Activated T-helper 1 cell treated with anti-CD3 and anti-CD28 coated beads, Interleukin-2, amount 50 U/mL, for 16 hours (primary cell): ENCODE measurements at places on chromosomes 4 and X.

DNA sequence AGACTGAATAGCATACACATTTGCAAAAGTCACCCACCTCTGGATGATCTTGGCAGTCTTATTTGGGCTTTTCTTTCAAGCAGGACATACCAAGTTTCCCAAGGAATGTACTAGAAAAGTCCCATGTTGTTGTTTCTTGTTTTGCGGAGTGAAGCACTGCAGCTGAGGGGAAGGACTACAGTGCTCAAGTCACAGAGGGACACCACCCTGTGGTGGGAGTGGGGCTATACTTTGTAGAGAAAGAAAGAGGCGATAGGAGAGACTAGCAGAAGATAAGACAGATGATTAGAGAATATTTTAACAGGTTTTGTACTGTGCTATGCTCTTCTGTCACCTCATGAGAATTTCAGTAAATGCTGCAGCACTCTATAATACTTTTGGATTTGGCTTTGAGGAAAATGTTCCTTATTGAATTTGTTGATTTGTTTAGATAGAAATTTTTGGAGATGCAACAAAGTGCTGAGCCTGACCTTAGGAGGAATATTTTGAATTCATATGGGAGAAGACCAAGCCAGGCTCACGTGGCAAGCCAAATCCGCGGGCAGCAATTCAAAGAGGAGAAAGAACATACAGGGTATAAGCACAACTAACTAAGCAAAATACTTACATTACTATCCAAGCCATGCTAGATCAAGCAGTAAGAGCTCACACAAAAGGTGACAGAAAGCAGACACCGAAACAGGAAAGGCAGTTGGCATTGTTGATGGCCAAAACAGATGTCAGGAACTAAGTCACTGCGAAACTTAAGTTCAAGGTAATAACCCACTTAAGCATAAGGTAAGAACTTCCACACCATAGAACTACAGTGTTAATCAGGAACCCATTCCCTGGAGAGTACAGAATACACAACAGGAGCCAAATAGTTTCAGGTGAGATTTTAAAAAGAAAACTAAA lies 280.3 kb upstream of the INTU start:
- no peak for DNase-seq

GRCh38 chr4:128558896-128559679 lies 250.4 kb upstream of the JADE1 start:
- DNase-seq, result no peak

- no peak for DNase-seq
These were observed 95.8 kb downstream of the HMX1 start for GRCh38 chr4:8775751-8776355.

- no peak for DNase-seq
These were observed 39.6 kb downstream of the PDLIM5 start for GRCh38 chr4:94491322-94491721.

DNA sequence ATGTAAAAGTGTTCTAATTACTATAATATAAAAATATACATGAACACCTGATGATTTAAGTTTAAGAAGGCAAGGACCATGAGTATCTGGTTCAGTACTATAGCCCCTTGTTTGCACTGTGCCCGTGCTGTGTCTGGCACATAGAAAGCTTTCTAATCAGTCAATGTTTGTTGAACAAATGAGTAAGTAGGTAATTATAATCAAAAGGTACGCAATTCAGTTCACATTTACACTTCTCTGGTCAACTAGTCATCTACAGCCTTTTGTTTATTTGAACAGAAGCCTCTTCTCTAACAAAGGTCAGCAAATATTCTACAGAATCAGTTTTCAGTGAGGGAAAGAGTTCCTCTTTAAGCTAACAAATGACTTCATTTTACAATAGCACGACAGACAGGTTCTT lies 523.3 kb downstream of the SMARCA1 start:
- no peak for DNase-seq

DNA sequence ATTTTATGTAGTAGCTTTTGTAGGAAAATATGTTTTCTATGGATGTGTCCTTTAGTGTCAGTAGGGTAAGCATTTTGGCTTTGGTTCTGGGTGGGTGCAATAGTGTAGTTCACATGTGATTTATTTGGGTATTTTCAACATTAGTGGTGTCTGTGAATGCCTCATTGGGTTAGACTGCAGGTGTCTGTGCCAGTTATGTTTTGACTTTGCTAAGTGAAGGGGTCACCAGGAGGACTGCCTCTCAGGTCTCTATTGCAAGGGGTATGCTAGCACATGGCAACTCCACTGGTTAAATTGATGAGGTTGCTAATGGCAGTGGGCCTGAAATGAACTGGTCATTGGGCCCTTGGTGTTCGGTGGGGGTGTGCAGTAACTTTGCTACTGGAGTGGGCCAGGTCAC lies 467.1 kb downstream of the NAF1 start:
- DNase-seq, result no peak

DNA sequence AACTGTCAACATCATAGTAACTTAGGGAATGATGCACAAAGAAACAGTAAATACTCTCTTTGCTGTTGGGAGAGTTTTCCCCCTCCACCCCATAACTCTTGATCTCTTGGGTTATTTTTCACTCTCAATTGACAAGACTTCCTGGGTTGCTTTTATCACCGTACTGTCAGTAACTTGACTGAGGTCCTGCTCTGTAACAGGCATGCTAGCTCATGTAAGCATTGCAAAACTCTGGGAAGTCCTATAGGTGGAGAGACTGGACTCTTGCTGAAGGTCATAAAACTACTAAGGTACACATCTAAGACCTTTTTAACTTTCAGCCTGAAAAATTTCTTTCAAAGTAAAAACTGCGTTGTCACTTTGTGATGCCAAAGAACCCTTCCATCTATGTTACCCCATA lies 10.9 kb downstream of the SHROOM3 start:
- DNase-seq, result no peak

DNA sequence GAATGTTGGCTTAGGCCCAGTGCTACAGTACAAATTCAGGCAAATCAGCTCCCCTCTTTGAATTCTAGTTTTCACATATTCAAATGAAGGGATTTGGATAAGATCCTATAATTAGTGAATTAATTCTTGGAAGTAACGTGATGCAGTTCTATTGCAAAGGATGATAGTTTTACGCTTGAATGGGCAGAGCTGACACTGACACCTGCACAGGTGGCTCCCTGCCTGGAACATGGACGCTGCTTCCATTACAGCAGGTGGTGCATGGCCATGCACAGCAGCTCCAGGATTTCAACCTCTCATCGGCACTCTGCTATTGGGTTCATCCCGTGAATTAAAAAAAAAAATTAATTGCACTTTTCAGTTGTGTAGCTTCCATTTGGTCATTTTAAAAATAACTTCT lies 28.4 kb upstream of the RPS6KA6 start:
- no peak for DNase-seq

DNA sequence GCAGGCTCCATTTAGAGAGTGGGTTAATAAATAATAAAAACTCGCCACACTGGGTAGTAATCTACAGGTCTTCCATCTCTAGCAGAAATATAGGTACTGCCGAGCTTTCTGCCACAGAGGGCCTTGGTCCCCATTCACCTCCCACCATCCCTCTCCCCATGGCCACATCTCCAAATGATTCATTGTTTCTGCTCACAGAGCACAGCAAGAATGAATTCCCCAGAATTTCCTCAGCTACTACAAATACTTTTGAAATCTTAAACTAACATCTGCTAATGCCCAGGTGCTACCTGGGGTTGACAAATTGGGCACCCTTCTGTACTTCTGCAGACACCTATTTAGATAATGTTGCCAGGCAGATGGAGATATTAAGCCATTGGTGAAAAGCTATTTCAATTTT lies 5.1 kb downstream of the PHEX start:
- DNase-seq, result no peak

- no peak for DNase-seq
These were observed 547.0 kb upstream of the NDST4 start for GRCh38 chr4:115660465-115660864.

GRCh38 chr4:26058537-26058936 lies 144.5 kb downstream of the SMIM20 start:
- no peak for DNase-seq

GRCh38 chr4:57943682-57944081 lies 833.5 kb upstream of the IGFBP7 start:
- no peak for DNase-seq

DNA sequence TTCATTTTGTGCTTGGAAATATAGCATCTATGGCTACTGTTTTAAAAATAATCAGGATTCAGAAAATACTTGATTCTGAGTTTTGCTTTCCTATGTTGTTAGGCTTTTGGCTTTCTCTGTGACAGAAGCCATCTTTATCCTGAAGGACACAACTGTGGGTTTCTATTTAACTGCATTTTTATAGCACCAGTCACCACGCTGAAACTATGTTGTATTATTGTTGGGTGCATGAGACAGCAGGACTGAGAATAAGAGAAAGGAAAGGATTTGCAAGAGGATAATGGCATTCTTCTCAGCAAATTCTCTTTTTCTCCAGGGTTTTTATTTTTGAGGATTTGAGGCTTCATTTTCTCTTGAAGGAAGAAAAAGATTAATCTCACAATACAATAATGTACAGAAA lies 10.1 kb upstream of the NEUROG2 start:
- no peak for DNase-seq

- no peak for DNase-seq
These were observed 24.6 kb upstream of the GPR50 start for GRCh38 chrX:151151665-151152267.

GRCh38 chr4:125187226-125188176 lies 127.3 kb upstream of the FAT4 start:
- DNase-seq, result no peak

DNA sequence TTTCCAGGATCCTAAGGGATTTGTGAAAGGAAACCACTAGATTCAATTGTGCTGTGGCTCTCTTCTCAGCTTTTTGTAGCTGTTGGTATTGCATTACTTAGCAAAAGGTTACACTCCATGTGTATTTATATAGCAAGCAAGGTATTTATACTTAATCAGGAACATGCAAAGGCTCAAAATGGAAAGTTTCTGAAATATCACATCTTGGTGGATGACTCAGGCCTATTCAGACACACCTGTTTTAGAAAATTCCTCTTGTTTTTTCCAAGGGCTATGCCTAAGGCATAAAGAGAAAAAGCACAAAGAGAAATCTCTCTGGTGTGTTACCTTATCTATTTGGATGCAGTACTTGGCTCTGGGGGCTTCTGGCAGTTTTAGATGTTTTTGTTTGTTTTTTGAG lies 144.4 kb upstream of the GALNT7 start:
- no peak for DNase-seq

- no peak for DNase-seq
These were observed 1355.6 kb downstream of the FAM133A start for GRCh38 chrX:95029571-95029970.

GRCh38 chr4:8261851-8262535 lies 7.6 kb upstream of the HTRA3 start:
- DNase-seq, result no peak

- no peak for DNase-seq
These were observed 730 bp downstream of the MANBA start for GRCh38 chr4:102759831-102760644.

- DNase-seq, result no peak
These were observed 217.6 kb downstream of the AFAP1 start for GRCh38 chr4:7721984-7722551.

DNA sequence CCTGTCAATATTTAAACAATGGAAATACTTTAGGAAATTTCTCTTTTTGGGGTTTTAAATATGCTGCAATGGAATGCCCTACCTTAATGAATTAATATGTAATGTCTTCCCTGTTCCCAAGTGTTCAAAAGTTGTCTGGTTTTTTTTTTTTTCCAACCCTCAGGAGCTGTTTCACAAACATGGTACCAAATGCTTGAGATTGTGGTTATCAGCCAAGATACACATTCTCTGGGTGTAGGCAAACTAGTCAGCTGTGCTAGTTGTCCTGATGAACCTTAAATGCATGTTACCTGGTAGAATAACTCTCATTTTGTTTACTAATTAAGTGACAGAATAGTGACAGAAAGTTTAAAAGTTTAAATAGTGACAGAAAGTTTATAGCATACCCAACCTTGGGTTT lies 50.7 kb downstream of the FHL1 start:
- DNase-seq, result no peak

DNA sequence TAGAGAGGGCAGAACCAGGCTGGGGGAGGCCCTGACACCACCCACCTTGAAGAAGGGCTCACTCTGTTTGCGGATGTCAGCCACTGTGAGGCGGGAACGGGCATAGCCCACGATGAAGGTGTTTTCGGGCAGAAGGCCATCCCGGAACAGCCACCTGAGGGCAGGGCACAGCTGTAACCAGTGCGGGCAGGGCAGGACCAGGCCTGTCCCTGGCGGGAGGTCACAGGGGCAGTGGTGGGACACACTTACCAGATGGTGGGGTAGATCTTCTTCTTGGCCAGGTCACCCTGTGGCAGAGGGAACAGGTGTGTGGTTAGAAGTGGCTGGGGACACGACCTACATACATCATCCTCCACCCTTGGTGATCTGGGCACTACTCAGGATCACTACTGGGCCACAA lies 10.8 kb downstream of the G6PD start:
- no peak for DNase-seq

DNA sequence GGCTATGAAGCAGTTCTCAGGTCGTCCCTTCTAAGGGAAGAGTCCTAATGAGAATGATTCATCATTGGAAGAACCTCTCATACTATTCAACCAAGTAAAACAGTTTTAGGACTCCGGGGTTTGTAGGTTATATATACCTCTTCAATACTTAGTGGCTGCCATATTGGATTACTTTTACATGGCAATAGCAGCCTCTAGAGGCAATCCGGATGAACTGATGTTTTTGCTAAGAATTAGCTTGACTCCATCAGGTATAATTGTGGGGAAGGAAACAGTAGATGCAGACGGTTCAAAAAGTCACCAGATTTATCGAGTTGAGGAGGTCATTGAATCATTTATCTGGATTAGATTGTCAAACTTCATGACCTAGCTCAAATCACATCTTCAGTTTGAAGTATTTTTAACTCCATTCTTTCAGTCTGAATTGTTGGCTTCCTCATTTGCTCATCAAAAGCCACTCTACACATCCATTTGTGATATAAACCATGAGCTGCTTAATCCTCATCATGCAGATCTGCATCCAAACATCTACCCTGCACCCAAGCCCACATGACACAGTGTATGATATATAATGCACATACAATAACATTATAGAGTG lies 28.4 kb downstream of the GUCY1B1 start:
- DNase-seq, result no peak

- no peak for DNase-seq
These were observed 23.8 kb downstream of the PPP1R2C start for GRCh38 chrX:42754115-42754514.

GRCh38 chr4:106334741-106335470 lies 18.6 kb downstream of the AIMP1 start:
- DNase-seq, result no peak

GRCh38 chrX:131985526-131986049 lies 37.5 kb upstream of the STK26 start:
- DNase-seq, result no peak

DNA sequence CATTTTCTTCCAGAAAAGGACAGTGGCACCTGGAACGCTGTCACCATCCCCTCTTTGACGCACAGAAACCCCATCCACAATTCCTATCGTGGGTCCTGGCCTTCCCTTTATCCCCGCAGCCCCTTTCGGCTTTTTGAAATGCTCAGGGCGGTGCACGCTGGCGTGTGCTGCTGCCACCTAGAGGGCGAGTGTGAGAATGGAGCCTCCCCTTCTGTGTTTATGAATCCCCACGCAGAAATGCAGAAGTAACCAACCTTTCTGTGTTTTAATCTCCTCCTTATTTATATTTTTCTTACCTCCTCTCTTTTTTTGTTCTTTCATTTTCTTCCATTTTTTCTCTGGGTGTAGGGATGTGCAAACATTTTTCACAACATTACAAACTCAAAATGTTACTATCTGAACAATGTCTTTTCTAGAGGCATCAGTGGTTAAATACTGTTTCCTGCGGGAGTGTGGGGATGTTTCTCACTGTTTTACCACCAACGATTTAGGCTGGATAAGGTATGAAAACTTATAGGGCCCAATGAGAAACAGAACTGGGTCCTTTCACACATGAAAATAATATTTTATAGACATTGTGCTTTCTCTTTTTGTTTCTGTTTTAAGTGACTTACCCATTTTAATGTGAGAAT lies 50.0 kb downstream of the TMA16 start:
- DNase-seq, result peak; percentile 27
